ENCODE measurements at places on chromosomes 5 and 9.

GRCh38 chr9:130382636-130383349, 62.0 kb upstream of the ASS1 start:
- DNase-seq = no peak

GRCh38 chr5:41009232-41009631, 61.9 kb downstream of the MROH2B start:
- DNase-seq = no peak

DNA sequence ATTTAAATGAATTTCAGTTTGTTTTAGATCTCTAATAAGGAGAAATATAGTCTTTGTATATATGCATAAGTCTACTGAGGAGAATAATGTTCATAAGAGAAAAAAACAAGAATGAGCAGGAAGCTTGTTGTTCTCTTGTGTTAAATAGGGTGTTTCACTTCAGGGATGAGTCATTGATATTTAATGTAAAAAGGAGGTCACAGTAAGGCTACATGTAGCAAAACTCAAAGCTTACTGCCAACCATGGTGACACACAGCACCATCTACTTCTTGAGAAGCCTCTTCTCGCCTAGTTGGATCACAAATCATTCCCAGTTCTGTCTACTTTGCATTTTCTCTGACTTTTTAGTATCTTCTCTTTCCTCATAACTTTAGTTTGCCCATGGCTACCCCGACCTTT, 1466.0 kb upstream of the C9orf72 start:
- no peak for DNase-seq

GRCh38 chr5:77852514-77853352, 76.6 kb upstream of the TBCA start:
- DNase-seq = peak; percentile 65

- DNase-seq = peak; percentile 16
Observed at GRCh38 chr5:169433221-169433651, 132.3 kb upstream of the SLIT3 start.

GRCh38 chr9:78243130-78243529, 7.3 kb downstream of the CEP78 start:
- no peak for DNase-seq

- no peak for DNase-seq
Observed at GRCh38 chr5:142821034-142821732, 51.0 kb downstream of the ARHGAP26 start.

- DNase-seq = no peak
Observed at GRCh38 chr9:72552356-72552755, 30.9 kb downstream of the TMC1 start.

- DNase-seq = peak; percentile 85
Observed at GRCh38 chr9:34457266-34458012, 931 bp downstream of the FAM219A start.

DNA sequence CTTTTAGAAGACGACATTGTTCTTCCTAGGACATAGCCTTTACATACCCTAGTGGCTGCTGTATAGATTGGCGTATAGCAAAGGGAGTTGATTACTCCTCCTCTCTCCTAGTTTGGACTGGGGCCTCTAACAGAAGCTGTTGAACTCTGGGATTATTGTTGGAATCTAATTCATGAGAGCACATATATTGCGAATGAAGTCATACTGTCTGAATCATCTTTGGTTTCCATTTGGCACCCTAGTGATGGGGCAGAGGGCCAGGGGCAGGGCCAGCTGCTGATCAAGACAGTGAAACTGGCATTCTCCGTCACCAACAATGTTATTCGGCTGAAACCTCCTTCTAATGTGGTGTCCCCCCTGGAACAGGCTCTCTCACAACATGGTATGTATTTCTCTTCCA, 40.3 kb downstream of the NUP188 start:
- peak; percentile 62 for DNase-seq

- DNase-seq = peak; percentile 90
Observed at GRCh38 chr9:35790385-35791296, 750 bp upstream of the NPR2 start.

GRCh38 chr5:67283275-67283987, 86.8 kb upstream of the CD180 start:
- DNase-seq = no peak

DNA sequence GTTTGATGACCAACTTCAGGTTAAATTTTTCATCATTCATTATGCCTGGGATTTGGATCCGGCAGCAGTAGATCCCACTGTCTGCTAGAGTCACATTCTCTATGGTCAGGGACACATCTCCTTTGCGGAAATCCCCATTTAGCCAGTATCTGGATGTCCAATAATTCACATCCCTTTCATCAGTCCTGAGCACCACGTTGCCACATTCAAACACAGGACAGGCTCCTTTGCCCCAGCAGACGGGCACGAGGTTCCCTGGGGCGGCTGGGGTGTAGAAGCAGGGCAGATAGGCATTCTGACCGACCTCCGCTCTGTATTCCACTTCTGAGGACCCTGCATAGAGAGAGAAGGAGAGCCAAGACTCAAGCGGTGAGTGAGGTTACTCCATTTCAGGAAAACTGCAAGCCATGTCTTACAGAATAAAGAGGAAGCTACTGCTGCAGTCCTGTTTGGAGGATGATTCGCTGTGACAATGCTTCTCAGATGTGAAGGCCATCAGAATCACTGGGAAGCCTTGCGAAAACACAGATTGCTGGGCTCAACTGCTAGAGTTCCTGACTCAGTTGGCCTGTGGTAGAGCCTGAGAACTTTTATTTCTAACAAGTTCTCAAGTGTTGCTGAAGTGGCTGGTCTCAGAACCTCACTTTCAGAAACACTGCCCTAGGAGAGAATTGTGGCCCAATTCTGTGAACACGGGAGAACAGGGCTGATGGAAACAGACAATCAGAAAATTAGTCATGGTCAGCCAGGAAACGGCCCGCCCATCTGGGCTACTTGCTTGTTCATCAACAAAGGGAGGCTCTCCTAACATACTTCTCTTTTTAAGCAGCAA, 2.0 kb downstream of the HAVCR2 start:
- no peak for DNase-seq

DNA sequence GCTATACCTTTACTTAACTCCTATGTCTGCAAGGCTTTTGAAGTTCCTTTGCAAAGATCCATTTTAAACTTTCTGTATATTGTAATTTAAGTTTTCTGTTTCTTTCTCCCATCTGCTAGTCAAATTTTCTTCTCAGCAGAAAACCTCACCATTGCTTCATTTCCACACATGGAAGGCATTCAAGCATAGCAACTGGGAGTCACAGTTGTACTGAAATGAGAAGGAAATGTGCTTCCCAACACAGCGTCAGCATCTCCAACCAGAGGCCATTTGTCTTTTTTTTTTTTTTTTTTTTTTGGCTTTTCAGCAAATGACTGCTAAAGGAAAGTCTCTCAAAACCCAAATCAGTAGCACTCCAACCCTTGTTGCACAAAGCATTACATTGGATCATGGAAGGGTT, 92.5 kb downstream of the RAB3C start:
- no peak for DNase-seq

- no peak for DNase-seq
Observed at GRCh38 chr5:157477814-157478494, 17.9 kb downstream of the NIPAL4 start.

DNA sequence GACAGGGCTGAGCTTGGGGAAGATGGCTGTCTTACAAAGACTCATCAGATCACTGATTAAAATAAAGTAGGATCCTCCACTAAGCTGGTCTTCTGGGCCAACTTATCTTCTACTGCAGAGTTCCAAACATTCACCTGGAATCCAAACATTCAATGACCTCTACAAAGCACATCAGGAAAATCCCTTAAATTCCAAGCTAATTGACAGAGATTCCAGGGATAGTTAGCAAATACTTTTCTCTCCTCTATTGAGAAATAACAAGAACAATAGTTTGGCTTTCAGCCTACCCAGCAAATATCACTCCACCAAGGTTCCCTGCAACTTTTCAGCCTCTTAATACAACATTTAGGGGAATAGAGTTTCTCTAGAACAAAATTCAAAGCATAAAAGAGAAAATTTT, 140.6 kb upstream of the LIFR start:
- DNase-seq = no peak

GRCh38 chr5:14190194-14191164, 47.3 kb downstream of the TRIO start:
- peak; percentile 77 for DNase-seq

DNA sequence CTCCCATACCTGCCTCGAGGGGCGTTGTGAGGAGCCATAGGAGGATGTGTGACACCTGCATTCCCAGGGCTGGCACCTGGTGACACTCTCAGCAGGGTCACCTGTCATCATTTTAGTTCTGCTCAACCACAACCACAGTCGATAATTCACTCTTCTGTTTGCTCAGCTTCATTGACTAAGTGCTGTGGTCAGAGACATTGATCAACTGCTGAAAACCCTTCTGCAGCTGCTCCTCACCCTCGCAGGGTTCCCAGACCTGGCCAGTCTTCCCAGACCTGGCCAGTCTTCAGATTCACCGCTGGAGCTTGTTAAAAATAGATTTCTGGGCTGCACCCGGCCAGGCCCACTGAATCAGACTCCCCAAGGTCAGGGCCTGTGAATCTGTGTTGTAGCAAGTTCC, 92.8 kb downstream of the MVB12B start:
- no peak for DNase-seq

DNA sequence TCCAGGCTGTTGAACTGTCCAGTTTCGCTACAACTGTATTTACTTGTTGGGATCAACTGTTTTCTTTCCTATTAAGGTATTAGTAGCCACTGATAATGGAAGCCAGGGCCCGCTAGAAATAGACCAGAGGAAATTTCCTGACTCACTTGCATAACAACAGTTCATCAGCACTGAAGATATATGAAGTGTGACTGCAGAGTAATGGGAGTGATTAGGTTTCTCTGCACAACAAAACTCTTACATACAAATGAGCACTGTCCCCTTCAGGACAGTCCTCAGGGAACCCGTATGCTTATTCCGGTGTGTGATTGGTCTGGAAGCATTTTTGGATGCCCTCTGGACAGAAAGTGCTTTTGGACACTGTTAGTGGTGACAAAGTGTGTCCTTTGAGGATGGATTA, 55.3 kb downstream of the LIX1 start:
- no peak for DNase-seq

DNA sequence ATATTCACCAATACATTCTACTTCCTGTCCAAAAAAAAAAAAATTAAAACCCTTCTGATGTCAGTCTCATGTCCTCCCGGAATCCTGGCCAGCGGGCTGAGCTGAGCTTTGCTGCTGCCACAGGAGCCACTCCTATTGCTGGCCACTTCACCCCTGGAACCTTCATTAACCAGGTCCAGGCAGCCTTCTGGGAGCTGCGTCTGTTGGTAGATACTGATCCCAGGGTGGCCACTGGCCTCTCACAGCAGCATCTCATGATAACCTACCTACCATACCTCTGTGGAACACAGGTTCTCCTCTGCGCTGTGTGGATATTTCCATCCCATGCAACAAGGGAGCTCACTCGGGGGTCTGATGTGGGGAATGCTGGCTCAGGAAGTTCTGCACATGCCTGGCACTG, 21.0 kb upstream of the NPM1 start:
- no peak for DNase-seq

GRCh38 chr9:87857948-87858335, 24.7 kb upstream of the SPATA31E1 start:
- no peak for DNase-seq

- DNase-seq = no peak
Observed at GRCh38 chr9:137013571-137013940, 14.5 kb downstream of the ABCA2 start.

- DNase-seq = no peak
Observed at GRCh38 chr9:20358207-20358606, 264.1 kb downstream of the MLLT3 start.

DNA sequence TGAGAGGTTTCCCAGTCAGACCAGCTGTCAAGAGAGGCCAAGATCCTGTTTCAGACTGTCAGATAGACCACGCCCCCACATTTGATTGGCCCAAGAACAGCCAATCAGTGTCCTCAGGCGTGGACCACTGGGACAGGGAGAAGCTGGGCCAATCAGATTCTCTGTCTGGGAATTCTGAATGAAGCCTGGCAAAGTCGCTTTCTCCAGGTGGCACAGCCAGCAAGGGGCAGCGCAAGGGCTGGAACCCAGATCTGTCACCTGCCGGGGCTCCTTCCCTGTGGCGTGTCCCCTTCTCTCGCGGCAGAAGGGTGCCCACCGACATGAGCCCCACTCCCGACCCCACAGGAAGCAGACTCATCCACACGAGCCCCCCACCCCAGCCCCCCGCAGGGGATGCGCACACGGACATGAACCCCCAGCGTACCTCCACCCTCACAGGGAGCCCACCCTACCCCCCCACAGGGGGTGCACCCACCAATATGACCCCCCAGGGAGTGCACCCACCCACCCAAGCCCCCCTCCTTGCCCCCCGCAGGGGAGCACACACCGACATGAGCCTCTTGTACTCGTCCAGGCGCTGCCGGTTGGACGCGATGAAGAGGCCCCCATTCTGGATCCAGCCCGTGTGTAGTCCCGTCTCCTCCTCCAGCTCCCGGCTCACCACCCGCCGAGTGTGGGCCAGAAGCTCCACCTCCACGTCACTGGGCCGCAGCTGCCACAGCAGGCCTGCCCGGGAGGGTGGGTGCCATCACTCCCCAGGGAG, 6.1 kb downstream of the SARDH start:
- DNase-seq = peak; percentile 88

GRCh38 chr9:88391236-88391635, 3.0 kb downstream of the SPIN1 start:
- DNase-seq = no peak

GRCh38 chr5:114450437-114450836, 88.6 kb downstream of the KCNN2 start:
- DNase-seq = peak; percentile 9

GRCh38 chr5:68661237-68661636, 432.6 kb upstream of the SLC30A5 start:
- DNase-seq = peak; percentile 11

GRCh38 chr5:10106285-10106684, 143.4 kb downstream of the ATPSCKMT start:
- DNase-seq = no peak

DNA sequence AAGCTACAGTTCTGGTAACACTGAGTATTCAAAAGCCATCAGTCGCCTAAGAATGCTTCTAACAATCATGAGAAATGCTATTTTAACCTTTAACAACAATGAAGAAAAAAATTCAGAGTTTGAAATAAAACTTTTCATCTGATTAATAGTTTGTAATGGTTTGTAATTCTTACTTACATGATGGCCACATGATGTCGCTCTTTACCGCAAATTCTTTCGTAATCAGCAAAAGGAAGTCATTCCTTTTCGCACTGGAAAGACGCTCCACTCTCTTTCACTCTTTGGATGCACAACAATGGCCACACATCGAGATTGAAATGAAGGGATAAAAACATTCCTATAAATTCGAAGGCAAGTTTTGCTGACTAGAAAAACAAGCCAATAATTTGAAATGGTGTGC, at the start of gene PCDHA7:
TSS of gene PCDHA7 (plus strand) at position 277 of the 400 bp plus-strand sequence. CDS start at position 392, 115 bp downstream.
- DNase-seq = peak; percentile 26

DNA sequence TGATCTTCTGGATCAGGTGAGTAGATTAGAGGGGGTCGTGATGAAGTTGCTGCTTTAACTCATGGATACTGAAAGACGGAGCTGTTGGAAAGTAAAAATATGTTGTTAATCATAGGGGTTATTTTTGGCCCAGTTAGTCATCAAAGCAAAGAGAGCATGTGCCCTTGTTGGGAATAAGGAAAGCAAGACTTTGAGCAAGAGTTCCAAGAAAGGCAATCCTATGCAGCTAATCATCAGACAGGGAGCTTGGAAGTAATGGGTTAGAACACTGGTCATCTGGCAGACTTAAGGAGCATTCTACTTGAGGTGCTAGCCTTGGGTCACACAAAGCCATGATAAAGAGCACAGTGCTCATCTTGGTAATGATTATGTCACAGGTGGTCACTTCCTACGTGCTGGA, 18.3 kb downstream of the ASPN start:
- DNase-seq = peak; percentile 83
